ENCODE measurements at places on chromosomes 2 and 18.
A peak's percentile ranks its signal among the peaks of the same experiment; 100 is the strongest.

- no peak for DNase-seq
Measured at GRCh38 chr2:109482361-109482861, 131.4 kb downstream of the SEPTIN10 start.

DNA sequence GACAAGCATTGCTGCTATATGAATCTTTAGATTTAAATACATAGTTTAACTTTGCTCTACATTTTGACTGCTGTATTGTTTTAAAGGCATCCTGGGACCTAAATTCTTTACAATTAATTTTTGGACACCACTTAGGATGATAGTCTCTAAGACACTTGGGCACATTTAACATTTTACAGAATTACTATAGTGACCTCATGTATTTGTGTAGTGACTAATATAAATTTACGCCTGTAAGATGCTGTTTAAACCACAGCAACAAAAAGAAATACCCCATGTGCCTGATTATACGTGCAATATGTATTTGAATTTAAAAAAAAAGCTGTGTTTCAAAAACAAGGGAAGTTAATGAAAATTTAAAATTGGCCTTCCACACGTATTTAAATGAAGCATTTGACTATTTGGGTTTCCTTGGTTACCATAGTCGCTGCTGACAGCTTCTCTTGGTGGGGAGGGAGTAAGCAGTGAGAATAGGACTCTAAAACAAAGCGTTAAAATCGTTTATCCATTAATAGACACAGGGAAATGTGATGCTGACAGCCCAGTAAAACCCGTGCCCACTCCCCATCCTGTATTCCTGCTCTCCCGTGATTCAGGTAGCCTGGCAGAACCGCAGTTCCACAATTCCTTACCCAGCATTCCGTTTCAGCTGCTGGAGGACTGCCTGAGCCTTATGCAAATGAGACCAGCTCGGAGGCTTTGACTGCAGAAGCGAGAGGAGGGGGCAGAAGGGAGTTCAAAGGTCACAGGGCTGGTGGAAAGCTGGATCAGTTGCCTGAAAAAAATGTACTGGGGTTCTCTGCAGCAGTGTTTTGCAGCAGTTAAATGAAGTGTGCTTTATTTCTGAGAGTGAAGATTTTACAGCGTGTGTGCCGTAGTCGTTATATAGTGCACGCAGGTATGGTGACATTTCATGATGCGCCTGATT lies 104.3 kb downstream of the CSRNP3 start:
- DNase-seq = no peak

- DNase-seq = peak; percentile 76
Measured at GRCh38 chr18:10051877-10052631, 138.2 kb downstream of the VAPA start.

- no peak for DNase-seq
Measured at GRCh38 chr18:66005831-66006588, 255.2 kb downstream of the CDH7 start.

- DNase-seq = no peak
Measured at GRCh38 chr2:163779970-163780597, 44.3 kb upstream of the FIGN start.

DNA sequence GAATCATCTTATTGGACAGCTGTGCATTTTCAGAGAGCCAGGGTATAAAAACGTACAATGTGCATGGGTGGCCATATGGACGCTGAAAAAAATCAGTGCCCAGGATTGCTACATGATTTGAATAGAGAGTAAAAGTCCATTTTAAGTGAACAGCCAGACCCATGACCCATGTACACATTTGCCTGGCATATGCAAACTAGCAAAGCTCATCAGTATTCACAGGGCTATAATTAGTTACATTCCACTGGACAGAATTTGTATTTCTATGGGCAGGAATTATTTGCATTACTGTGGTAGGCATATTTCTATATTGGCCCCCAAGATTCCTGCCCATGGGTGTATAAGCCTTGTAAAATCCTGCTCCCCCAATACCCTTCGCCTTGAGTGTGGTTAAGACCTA lies 78.8 kb downstream of the PTH2R start:
- DNase-seq = no peak

- DNase-seq = no peak
Measured at GRCh38 chr2:195480121-195480520, 176.9 kb upstream of the SLC39A10 start.

GRCh38 chr18:67525328-67526099 lies 9.0 kb upstream of the DSEL start:
- peak; percentile 98 for DNase-seq

GRCh38 chr2:239337877-239338484 lies 62.8 kb downstream of the HDAC4 start:
- DNase-seq = no peak

GRCh38 chr2:159262904-159263303 lies 23.6 kb downstream of the WDSUB1 start:
- no peak for DNase-seq

DNA sequence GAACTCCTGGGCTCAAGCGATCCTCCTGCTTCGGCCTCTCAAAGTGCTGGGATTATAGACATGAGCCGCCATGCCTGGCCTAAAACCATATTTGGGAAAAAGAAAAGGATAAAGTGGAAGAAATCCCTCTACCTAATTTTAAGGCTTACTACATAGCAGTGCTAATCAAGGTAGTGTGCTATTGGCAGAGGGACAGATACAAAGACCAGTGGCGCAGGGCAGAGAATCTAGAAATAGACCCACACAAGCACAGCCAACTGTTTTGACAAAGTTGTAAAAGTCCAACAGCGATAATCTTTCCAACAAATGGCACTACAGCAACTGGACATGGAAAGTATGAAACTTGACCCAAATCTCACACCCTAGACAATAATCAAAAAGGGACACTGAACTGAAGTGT lies 138.4 kb downstream of the TFCP2L1 start:
- no peak for DNase-seq

- peak; percentile 81 for DNase-seq
Measured at GRCh38 chr18:23861805-23862470, 152.6 kb upstream of the TTC39C start.

- DNase-seq = no peak
Measured at GRCh38 chr2:168613551-168613950, 157.5 kb downstream of the CERS6 start.

DNA sequence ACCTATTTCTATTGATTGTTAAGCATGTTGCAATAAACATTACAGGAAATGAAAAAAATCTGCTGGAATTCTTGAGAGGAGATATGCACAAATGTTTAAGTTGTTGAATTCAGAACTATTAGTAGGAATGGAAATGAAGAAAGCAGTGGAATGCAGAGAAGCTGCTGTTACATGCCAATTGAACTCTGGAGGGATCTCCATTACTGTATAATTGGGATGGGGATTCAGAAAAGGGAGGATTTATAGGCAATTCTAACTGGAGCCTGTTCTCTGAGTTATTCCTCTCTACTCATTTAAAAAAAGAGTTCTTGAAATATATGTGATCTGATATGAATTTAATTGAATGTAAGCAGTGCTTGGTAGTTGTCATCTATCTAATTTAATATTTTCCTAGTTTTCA lies 2.6 kb upstream of the ASXL3 start:
- no peak for DNase-seq

- no peak for DNase-seq
Measured at GRCh38 chr2:223805008-223805407, 32.4 kb downstream of the AP1S3 start.

- no peak for DNase-seq
Measured at GRCh38 chr2:20242727-20243377, 17.9 kb upstream of the SDC1 start.

- DNase-seq = peak; percentile 1
Measured at GRCh38 chr18:30970196-30970816, 72.2 kb downstream of the DSC3 start.

DNA sequence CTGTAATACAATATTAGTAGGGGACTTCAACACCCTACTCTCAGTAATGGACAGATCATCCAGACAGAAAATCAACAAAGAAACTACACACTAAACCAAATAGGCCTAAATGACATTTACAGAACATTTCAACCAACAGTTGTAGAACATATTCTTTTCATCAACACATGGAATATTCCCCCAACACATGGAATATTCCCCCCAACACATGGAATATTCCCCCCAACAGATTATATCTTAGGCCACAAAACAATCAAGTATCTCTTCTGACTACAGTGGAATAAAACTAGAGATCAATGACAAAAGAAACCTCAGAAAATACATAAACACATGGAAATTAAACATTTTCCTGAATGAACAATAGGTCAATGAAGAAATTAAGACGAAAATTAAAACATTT lies 187.2 kb upstream of the RBBP8 start:
- DNase-seq = no peak

DNA sequence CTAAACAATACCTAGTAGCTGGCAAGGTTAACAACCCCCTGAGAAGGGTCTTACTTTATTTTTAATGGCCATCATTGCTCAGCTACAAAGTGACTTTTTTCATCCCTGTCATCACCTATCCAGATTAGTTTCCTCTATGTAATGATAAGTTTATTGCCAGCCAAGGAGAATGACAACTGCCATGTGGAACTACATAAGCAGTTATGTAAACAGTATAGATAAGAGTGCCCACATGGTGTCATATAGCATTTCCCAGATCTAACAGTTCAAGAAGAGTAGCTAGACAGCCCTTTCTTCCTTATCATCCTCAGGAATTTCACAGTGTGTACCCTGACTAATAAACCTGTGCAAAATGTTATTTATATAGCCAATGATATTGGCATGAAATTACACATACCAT lies 240.2 kb upstream of the PIK3C3 start:
- DNase-seq = no peak

DNA sequence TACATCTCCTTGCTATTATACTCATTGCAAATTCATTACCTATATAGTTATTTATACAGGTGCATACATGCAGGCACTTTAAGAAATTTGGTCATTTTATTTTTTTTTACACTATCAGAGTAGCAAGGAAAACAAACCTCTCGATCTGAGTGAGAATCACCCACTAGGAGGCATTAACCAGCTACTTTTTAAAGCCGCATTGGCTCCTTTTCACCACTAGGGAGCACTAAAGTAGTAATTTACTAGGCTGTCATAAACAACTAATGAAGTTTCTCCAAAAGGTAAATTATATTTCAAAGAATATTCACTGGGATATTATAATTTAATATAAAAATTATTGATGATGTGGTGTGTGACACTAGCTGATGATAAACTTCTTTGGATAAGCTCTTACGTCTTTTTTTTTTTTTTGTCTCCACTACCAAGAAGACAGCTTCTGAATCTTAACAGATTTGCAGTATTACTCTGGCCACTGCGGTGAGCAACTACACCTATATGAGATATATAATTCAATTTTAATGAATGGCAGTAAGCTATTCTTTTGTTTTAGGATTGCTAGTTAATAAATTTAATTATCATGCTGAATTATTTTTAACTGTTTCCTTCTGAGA lies 101.9 kb downstream of the NOL4 start:
- peak; percentile 18 for DNase-seq

DNA sequence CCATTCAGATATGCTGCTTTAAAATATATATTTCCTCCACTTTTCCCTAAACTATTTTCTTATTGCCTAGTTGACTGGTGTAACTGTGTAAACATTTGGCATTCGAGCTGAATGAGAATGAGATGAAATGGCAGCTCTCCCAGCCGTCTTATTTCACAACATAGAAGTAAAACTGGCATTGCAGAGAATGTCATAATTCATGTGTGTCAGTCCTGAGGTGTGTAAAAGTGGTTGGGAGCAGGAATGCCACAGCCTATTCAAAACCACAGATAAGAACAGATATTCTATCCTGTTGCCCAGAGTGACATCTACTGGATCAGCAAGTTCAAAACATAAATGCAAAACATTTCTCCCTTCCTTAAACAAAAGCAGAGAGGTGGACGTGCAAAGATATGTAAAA lies 565.5 kb upstream of the CHAC2 start:
- peak; percentile 68 for DNase-seq

GRCh38 chr18:79527656-79528315 lies 132.1 kb downstream of the NFATC1 start:
- no peak for DNase-seq

DNA sequence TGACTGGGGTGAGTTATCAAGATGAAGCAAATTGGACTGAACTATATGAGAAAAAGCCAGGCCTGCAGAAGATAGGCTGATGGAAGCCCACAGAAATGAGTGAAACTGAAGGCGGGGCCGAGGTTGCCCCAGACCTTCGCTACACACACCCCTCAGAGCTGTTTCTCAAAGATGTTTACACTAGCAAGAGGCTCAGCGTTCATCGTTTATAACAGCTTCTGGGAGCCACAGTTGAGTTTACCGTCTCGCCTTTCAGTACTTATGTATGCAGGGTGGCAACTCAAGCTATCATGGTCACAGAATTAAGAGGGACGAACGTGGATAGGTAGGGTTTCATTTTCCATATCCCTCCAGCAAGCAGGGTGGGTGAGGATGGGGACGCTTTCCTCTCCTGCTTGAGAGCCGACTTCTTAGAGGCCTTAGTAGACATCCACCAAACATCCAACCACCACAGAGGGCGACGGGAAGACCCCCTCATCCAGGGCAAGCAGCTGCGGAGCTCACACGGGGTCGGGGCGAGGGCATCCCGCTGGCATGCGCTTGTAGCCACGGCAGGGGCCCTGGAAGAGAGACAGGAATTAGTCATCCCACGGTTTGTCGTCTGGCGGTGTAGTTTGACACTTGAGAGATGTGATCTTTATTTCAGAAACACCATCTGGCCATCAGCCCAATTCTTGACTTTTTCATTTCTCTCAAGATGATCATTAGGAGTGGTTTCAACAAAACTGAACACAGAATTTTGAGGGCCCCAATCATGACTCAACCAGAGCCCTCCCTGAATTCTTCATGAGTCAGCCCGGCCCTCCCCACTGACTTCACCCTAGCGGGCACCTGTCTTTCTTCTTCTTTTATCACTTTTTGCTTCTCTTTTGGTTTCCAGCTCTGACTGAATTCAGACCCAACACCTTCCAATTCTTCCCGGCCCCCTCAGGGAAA lies 109.1 kb upstream of the CTDP1 start:
- DNase-seq = peak; percentile 41

- no peak for DNase-seq
Measured at GRCh38 chr2:148102641-148103040, 81.8 kb downstream of the MBD5 start.

DNA sequence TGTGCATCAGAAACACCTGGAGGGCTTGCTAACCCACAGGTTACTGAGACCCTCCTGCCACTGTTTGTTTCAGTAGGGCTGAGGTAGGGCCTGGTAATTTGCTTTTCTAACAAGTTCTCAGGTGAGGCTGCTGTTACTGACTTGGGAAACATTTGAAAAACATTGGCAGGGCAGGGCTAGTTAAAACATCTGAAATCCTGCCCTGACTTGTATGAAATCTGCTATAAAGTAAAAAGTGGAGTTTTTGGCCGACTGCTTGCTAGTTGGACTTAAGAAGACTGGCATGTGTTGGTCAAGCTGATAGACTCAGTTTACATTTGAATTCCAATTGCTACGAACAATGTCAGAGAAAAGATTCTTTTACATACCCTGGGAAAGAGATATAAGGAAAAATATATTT lies 111.6 kb upstream of the DLX2 start:
- no peak for DNase-seq

All from EL (cell line).